D721Med (cell line): ENCODE measurements at places on chromosomes 3 and 15.

DNA sequence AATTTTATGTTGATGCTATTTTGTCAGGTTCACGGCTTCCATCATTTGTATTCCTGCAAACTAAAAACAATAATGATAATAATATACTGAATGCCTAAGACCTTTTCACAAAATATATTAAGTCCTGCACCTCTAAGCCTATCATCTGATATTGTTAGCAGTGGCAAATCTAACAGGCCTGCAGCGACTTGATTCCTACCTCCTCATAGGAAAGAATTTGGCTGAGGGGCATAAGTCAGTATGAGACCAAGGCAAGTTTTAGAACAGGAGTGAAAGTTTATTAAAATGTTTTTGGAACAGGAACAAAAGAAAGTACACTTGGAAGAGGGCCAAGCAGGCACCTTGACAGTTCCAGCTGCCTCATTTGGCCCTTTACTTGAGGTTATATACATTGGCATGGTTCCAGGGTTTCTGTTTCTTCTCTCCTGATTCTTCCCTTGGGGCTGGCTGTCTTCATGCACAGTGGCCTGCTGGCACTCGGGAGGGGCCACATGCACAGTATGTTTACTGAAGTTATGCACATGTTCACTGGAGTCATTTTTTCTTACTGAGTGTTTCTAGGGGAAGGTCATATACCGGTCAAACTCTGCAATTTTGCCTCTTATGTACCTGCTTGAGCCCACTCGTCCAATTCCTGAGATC, 418.1 kb downstream of the EPHA6 start:
- no peak for DNase-seq

- DNase-seq: no peak
Observed at GRCh38 chr15:71303977-71304376, 188.7 kb downstream of the THSD4 start.

- no peak for DNase-seq
Observed at GRCh38 chr3:99658274-99658673, 19.9 kb downstream of the COL8A1 start.

- DNase-seq: no peak
Observed at GRCh38 chr3:187130346-187131066, 8.8 kb downstream of the RPL39L start.

DNA sequence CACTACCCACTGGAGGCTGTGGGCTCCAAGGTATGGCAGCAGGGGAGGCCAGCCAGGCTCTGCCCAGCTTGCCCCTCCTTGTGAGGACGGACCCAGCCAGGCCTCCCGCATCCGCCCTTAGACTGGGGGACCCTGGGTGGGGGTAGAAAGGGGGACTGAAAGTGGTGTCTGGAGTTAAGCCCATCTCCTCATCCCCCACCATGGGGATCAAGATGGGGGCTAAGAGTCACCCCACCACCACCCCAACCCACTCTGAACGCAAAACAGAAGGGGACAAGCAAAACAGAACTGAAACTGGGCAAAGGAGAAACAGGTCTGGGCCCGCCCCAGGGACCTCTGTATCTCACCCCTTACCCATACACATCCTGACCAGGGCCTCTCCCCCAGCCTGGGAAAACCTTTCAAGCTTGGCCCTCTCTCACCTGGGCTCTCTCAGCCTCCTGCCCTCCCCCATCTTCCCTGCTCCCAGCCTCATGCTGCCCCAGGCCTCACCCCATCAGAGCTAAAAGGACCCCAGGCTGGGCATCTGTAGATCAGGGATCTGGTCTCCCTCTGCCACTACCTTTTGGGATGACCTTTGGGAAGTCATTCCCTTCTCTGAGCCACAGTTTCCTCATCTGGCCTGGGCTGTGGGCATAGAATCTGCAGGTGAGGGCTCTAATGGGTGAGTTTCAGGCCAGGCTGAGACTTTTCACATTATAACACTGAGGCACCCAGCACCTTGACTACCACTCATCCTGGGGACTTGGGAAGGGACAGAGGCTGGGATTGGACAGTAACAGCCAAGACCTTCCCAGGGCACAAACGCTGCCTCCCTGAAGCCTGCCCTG, 30.0 kb upstream of the CYP11A1 start:
- DNase-seq: no peak
